ENCODE measurements at places on chromosomes 16 and 17.

- DNase-seq, result peak; percentile 81
These were observed 11.1 kb downstream of the LPO start for GRCh38 chr17:58249270-58250133.

GRCh38 chr16:28107232-28107631 is 43.7 kb upstream of the GSG1L start:
- no peak for DNase-seq

DNA sequence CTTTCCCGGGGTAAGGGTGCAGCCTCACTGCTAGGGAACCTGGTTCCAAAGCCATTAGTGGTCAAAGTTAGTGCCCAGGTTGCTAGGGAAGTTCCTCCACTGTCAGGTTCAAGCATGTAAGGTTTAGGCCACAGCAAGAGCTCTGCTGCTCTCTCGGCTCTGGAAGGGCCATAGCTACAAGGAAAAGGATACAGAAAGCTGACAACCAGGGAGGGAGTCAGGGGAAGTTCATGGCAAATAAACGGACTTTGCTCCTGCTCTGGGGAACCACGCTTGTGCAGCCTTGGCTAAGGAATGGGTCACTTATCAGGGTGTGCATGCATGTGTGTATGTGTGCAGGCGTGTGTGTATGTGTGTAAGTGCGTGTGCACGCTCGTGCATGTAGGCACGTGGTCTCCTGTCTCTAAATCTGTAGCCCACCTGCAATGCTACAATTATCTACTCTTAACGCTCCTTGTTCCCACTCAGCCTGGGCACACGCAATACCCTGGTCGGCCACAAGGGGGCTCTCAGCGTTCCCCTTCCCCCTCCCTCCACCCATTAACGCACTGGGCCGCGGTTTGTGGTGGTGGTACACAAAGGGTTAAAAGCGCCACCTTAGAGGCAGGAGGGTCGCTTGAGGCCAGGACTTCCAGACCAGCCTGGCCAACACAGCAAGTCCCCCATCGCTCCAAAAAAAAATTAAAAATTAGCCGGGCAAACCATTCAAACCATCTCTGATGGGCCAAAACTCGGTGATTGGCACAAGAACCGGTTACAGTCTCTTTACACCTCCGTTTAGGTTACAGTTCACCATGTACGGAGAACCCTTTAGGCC is 48.4 kb upstream of the KDM8 start:
- peak; percentile 76 for DNase-seq

GRCh38 chr16:63539276-63539675 is 1503.0 kb upstream of the CDH8 start:
- DNase-seq, result no peak

- no peak for DNase-seq
These were observed 85.6 kb downstream of the SOX9 start for GRCh38 chr17:72206376-72206775.

- no peak for DNase-seq
These were observed 325.8 kb downstream of the ABCC12 start for GRCh38 chr16:47829850-47830600.

GRCh38 chr17:8602679-8603078 is 27.8 kb downstream of the MYH10 start:
- DNase-seq, result no peak

DNA sequence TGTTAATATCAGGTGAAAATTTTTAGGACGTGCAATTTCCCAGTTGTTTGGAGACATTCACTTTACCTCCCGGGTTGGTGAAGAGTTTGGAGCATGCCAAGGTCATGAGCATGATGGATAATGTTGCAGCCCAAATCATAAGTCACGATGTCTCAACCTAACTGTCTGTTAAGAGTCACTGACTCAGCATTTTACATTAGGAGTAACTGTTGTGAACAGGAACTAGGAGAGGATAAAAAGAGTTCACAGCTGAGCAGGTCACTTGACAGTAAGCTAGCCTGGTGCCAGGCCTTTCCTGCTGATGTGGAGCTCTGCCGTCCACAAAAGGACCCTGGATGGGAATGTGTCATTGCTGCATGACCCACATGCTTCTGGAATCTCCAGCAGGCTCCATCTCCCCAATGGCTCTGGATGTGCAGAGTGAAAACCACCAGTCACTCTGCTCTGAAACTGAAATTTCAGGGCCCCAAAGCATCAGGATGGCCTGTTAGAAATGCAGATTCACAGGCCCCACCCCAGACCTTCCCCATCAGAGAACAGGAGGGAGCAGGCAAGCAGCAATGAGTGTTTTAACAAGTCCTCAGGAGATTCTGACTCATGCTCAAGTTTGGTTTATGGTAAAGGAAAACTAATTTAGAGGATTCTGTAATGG is 371.6 kb upstream of the MAF start:
- peak; percentile 31 for DNase-seq

DNA sequence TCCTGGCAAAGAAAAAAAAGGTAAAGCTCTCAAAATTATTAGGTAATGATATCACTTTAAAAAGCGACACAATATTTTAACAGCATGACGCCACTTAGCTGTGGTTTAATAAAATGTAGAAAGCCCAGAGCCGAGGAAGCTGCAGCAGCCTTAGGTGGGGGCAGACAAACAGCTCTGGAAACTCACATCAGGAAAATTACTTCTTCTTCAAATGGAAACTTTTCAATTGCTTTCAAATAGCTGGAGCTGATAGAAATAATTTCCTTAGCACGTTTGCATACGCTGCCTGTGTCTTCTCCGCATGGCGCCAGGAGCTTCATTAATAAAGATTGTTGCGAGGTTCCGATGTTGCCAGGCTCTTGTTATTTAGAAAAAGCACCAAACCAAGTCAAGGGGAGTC is 835.3 kb upstream of the EEF2KMT start:
- DNase-seq, result no peak

GRCh38 chr17:44779211-44780025 is 20.6 kb downstream of the ADAM11 start:
- DNase-seq, result peak; percentile 89

- DNase-seq, result no peak
These were observed 26.0 kb downstream of the BBS2 start for GRCh38 chr16:56493815-56494214.

DNA sequence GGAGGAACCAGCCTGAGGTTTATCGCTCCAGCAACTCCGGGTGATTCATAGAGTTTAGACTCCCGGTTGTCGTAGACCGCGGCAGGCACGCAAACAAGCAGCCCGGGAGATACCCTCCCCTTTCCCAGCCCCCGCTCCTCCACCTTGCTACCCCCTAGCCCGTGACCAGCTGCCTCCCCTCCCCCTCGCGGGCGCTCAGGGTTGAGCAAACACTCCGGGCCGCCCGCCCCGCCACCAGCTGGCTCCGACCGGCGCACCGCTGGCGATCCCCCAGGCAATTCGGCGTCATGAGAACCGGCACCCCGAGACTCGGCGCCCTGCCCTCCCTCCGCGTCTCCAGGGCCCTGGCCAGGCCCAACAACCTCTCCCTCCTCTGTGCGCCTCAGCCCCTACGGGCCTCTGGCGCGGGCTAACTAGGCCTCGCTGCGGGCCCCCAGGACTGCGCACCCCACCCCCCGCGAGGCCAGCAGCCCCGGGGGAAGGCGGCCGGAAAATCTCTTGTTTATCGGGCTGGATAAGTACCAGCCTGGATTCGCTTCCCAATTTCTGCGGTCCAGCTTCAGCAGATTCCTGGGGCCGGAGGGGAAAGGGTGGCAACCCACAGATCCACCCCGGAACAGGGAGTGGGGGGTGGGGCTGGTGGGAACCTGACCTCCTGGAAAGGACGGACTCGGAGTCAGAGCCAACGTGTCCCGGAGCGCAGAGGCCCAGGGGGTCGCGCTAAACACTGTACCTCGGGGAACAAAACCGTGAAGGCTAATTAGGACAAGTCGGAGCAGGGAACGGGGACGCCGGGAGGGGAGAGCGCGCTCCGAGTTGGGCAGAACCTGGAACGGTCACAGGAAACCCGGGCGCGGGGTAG is 951 bp upstream of the GPRC5C start:
- DNase-seq, result peak; percentile 63

DNA sequence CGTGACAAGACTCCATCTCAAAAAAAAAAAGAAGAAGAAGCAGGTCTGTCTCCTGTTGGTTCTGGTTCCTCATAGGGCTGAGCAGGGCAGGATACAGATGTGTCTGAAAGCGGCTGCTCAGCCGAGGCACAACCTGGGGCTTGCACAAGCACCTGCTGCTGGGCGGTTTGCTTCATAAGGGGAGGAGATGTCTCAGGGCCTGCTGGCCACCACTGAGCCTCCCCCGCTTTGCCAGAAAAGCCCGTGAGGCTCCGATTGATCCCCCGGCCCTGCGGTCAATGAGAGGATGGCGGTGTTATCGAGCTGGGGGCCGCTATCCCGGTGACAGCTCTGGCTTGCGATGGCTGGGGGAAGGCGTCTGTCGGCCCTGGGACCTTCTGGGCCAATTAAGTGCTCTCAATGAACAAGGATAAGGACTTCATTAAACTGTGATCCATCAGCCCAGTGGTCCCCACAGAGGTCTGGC is 162.0 kb downstream of the SDK2 start:
- no peak for DNase-seq

- no peak for DNase-seq
These were observed 43.1 kb downstream of the ARSG start for GRCh38 chr17:68334393-68334792.

GRCh38 chr17:17073581-17074403 is 31.5 kb downstream of the MPRIP start:
- DNase-seq, result no peak

GRCh38 chr16:10992797-10993196 is 48.4 kb downstream of the CLEC16A start:
- DNase-seq, result peak; percentile 75

GRCh38 chr16:79554912-79555311 is 45.6 kb downstream of the MAF start:
- DNase-seq, result no peak

GRCh38 chr16:11319529-11320146 is 25.6 kb upstream of the RMI2 start:
- DNase-seq, result no peak

GRCh38 chr17:75689441-75689873 is 22.3 kb downstream of the SAP30BP start:
- DNase-seq, result no peak

GRCh38 chr16:14965328-14965727 is 9.5 kb upstream of the PDXDC1 start:
- no peak for DNase-seq

DNA sequence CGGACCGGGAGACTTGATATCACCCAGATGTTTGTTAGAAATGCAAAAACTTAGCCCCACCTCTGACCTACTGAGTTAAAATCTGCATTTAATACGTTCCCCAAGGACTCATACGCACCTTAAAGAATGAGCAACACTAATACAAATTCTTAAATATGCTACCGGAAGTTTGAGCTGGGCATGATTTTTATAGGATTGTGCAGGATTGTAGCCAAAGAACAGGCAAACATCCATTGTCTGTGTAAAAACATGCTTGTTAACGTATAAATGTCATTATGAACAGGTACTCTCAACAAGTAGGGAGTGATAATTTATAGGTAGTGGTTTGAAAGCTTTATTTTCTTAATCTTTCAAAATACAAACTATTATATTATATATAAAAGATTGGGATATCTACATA is 22.3 kb upstream of the COX10 start:
- no peak for DNase-seq

GRCh38 chr17:68511254-68511670 is 968 bp upstream of the PRKAR1A start:
- no peak for DNase-seq

DNA sequence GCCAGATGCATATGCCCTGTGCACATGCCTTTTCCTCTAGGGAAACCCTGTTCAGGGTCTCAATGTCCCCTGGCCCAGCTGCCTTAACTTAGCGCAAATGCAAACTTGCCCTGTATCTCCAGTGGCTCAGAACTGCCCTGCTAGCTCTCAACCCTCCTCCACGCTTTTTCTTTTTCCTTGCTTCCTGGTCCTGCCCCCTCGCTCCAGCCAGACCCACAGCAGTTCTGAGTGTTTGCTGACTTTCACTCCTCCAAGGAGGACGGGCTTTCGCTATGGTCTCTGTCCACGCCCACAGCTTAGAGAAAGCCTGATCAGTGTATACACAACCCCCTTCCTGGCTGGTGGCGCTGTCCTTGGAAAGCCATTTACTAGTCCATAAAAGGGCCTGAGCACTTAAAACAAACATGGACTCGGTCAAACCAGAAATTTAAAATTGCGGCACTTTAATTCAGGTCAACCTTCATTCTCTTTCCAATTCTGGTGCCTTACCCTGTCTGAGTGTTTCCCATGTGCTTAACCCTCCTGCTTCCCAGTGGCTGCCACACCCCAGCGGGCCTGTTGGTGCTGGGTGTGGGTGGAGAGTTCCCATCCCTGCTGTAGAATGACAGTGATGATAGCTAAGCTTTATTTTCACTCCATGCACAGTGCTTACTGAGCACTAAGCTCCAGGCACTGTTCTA is 15.6 kb upstream of the TMEM98 start:
- DNase-seq, result no peak

- DNase-seq, result peak; percentile 48
These were observed 6.3 kb downstream of the GNPTG start for GRCh38 chr16:1357906-1358566.

DNA sequence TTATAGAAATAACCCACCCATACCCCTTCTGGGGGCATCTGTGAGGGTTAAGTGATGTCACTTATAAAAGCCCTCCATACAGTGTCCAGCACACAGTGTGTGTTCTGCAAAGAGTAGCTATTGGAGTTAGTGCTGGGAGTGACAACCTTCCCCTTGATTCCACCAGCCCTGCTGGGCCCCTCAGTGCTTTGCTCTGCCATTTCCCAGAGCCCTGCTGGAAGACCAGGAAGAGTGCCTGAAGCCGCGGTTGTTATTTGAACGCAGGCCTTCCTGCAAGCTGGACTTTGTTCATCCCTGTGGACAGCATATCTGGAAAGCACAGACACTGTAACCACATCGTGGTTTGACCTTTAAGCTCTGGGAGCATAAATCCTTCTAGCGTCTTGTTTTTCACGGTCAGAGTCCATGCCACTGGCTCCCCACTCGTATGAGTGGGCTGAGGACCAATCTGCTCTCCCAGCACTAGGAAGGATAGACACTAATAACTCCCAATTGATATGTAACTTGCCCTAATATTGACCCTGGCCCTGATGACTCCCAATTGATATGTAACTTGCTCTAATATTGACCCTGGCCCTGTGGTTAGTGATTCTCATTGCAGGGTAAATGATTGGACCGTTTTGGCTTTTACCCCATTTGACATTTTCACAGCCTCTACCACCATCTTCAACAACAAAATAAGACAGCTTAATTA is 297.1 kb upstream of the MAF start:
- DNase-seq, result no peak

GRCh38 chr17:79066963-79067362 is 7.7 kb upstream of the ENGASE start:
- DNase-seq, result no peak

GRCh38 chr17:48517478-48517877 is 13.3 kb downstream of the HOXB1 start:
- no peak for DNase-seq

GRCh38 chr16:89417352-89417751 is 73.0 kb downstream of the ANKRD11 start:
- DNase-seq, result no peak

- DNase-seq, result no peak
These were observed 32.7 kb downstream of the YWHAE start for GRCh38 chr17:1367351-1367745.

- no peak for DNase-seq
These were observed 789.6 kb downstream of the CDH8 start for GRCh38 chr16:61246592-61246991.
